Stimulated activated CD4-positive, alpha-beta T cell treated with anti-CD3 and anti-CD28 coated beads, Interleukin-12 subunit alpha, Interleukin-12 subunit beta, amount 100 ng/mL, for 24 hours (primary cell): ENCODE measurements at places on chromosomes 16 and 17.
A peak's percentile ranks its signal among the peaks of the same experiment; 100 is the strongest.

DNA sequence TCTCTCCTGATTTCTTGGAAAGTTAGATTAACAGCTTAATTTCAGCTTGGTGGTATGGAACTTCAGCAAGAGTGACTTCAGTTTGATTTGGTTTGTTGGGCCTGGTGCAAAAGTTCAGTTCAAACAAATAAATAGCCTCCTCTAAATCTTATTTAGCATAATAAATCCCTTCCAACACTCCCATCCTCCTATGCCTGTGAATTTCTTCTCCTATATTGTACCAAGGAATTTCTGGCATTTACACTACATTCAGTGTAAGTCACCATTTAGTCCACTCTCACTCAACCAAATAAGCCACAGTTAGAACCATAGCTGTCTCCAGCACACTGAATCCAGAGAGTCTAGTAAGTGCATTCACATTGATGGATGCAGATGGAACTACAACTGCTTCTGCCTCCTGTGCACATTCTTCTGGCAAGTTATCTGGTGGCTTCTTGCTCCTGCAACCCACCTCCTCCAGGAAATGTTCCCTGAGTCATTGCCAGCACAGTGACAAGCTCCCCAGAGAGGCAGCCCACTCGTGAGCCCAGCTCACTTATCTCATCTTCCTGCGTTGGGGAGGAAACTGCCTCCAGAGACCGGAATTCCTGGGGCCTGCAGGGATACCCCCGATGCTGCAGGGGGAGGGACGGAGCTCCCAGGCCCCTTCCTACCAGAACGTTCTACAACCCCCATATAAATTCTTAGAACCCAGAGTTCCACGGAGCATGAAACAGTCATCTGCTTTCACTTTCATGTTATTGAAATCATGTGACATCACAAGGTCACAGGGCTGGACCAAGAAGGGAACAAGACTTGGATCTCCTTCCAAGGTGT, 318.3 kb downstream of the PHKB start:
- no peak for DNase-seq

DNA sequence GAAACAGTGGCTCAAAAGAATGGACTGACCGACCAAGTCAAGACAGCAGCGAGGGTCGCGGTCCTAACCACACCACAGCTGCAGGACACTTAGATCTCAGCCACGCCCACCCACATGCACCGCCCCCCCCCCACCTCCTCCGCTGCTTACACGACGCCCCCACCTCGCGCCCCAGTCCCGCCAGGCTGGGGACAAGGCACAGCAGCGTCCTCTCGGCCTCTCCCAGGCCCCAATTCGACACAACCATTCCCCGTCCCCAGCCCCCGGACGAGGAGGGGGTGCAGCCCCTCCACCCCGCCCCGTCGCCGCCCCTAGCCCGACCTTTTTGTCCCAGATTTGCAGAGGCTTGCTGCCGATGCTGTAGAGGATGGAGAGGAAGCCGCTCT, 477 bp downstream of the CFAP20 start:
- DNase-seq = no peak

- DNase-seq = peak; percentile 89
Observed at GRCh38 chr17:19004421-19005136, at the start of gene FAM83G. Gene FAM83G (minus strand): TSS chr17:19004764. CDS start chr17:19004041, 723 bp downstream.

GRCh38 chr17:869567-870525, 87.7 kb downstream of the MRM3 start:
- DNase-seq = no peak

DNA sequence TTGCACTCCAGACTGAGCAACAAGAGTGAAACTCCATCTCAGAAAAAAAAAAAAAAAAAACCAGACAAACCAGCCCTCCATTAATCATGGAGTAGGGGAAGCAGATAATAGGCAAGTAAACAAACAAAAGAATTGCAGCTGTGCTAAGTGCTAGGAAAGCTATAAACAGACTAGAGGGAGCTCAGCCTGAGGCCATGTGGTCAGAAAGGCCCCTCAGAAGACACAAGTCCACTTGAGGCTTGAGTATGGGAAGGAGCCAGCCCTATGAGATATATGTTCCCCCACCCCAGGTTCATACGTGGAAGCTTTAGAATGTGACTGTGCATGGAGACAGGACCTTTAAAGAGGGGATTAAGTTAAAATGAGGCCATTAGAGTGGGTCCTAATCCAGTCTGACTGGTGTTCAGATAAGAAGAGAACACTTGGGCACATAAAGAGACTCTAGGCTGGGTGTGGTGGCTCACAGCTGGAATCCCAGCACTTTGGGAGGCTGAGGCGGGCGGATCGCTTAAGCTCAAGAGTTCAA, 132.6 kb upstream of the NOL11 start:
- DNase-seq = no peak

DNA sequence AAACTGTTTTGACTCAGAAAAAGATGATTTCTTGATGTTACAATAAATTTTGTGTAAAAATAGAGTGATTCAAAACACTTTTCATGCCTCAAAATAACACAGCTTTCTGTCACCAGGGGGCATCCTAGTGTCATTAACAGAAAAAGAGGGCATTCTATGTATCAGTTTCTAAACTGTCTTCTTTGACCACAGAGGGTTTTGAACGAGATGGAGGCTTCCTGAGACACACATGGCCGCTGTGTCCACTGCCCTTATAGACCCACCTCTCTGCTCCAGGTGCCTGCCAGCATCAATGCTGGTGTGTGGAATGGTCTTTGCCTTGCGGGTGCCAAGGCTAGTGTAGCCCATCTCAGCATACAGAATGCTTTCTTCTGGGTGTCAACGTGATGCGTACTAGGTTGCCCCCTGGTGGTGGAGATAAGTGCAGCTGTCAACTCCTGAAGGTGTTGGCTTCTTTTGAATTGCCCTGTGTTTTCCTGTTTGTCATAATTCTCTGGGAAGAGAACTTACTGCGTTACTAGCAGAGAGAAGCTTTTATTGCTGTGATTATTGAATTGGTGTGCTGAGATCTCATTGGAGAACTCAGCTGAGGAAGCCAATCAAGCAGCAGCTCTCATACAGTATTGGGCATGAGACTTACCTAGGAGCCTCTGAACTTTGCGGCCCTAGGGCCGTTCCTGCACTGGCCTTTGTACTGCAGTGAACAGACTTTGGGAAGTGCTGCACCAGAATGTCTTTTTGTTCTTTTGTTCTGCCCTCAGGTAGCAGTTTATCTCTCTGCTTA, 38.6 kb downstream of the USP10 start:
- peak; percentile 31 for DNase-seq

DNA sequence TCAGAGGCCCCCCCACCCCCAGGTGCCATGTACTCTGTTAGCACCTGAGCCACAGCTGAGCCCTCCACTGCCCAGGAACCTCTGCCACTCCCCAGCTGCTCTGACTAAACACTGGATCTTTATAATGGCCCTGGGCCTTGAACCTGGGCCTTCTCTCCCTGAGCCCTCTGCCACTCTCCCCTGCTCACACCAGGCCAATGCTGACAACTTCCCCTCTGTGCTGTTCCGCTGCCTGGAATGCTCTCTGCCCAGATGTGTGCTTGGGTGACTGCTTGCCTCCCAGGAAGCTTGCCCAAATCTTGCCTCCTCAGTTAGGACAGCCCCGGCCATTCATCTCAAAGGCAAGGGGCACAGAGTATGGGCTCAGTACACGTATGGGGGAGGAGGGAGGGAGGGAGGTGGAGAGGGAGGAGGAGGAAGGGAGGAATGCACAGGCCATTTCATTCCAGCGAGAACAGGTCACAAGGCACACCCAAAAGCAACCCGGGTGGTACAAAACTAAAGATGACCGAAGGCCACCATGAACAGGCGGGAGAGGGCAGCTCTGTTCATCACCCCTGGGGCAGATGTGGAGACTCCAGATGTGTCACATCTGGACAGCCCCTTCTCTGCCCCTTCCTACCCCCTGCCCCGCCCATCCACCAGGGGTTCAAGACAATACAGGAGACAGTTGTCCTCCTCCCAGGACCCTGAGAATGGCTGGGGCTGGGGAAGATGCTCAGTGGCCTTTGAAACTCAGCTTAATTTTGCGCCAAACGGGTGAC, 15.3 kb upstream of the TNFRSF13B start:
- no peak for DNase-seq

DNA sequence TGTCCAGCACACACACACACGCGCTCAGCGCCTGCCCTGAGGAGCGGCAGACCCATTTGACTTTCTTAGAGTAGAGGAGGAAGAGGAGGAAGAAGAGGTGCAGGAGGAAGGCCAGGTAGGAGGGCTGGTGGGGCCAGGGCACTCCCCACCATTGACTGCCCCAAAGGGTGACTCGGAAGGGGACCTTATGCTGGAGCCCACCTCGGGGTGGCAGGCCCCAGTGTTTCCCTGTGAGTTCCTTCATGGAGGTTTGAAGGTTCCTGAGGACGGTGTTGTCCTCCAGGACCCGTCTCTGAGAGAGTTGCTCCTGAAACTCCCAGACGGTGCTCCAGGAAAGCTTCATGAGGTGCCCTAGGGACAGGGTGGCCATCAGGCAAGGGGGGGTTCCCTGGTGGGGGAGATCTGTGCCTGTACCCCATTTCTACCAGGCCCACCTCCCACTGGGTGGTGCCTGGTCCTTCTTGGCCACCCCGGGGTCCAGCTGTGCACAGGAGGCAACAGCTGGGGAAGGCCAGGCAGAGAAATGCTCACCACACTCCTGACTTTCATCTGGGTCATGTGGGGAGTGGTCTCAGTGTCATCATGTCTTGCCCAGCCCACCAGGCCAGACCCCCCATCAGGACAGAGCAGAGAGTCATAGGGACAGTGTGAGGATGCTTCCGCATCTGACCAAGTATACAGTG, 89.5 kb downstream of the TNFRSF13B start:
- no peak for DNase-seq

DNA sequence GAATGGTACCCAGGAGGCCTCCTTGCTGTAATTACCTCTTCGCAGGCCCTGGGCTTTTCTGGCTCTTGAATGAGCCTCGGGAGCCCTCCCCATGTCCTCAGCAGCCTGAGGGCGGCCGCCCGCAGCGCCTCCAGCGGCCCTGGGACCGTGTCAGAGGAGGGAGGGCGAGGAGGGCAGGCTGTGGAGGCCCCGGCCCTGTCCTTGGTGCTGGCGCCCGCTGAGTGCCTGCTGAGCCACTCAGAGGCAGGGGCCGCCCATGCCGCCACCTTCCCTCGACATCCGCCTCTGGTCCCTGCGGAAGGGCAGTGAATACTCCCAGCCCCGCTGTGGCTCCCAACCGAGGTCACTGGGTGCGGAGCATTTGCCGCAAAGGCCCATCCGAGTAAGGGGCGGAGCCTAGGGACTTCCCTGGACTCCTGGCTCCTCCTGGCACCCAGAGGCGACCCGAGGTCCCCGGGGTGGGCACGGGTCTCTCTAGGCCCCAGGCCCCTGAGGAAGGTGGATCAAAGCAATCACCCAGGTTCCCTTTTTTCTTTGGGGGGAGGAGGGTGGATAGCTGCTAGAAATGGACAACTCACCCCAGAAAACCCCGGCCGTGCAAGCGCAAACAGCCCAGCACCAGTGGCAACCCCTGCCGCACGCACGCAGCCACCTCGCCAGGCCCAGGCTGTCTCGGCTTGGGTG, 2.8 kb downstream of the RBFOX3 start:
- DNase-seq = no peak

DNA sequence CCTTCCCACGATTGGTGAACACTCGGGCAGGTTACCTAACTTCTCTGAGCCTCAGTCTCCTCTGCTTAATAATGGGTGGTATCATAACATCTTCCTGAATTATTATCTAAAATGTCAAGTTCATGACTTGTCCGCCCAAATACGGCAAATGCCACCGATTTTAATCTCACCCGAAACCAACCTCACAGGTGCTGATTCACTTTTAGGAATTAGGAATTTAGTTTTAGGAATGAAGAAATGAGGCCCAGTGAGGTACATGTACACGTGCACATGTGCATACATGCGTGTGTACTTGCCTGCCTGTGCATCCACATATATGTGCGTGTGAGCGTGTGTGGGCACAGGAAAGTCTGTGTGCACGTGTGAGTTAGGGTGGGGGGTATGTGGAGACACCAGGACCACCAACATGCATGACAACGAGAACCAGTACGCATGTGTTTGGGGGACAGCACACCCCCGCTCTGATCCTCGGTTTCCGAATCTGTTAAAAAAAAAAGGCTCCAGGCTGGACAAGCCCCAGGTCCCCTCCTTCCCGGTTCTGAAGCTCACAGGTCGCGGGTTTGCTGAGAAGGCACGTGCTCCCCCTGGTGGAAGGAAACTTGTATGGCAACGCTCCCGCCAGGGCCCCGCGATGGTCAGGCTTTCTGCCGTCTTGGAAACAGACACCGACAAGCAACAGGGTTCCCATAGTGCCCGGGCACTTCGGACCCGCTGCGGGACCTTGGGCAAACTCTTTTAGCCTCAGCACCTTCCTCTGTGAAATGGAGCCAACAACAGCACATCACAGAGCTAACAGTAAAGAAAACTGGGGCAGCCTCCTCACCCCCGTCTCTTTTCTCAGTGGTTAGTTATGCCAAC, 219.2 kb downstream of the RBFOX3 start:
- peak; percentile 46 for DNase-seq

GRCh38 chr17:82408288-82408937, 9.7 kb upstream of the HEXD start:
- DNase-seq = no peak

GRCh38 chr17:7832431-7832830, 1.6 kb upstream of the KDM6B start:
- no peak for DNase-seq

DNA sequence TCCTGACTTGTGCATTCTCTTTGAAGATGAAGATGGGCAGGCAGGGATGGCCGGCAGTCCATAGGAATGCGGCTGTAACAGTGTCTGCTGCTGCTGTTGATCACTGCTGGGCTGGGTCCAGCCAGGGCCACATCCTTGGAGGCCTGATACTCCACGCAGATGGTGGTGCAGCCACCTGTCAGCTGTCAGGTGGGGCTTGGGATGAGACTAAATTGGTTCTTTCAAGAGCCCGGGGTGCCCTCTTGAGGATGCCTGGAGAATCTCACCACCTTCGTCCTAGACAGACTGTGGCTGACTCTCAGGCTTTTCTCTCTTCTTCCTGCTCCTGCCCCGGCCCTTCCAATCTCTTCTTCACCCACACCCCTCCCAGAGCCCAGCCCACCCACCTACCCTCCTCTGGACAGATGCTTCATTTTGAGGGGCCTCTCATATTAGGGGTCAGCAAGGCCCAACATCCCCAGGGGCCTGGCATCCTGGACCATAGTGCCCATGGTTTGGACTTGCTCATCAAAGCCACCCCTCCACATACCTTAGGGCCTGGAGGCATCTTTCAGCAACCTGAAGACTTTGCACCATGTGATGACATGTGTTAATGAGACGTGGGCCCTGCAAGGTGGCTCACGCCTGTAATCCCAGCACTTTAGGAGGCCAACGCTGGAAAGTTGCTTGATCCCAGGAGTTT, 19.1 kb downstream of the OSBPL7 start:
- peak; percentile 47 for DNase-seq

- DNase-seq = no peak
Observed at GRCh38 chr16:89383095-89384003, 107.0 kb downstream of the ANKRD11 start.

- DNase-seq = no peak
Observed at GRCh38 chr16:25796239-25796638, 104.5 kb downstream of the HS3ST4 start.
